ENCODE measurements at places on chromosomes 3 and 15.

DNA sequence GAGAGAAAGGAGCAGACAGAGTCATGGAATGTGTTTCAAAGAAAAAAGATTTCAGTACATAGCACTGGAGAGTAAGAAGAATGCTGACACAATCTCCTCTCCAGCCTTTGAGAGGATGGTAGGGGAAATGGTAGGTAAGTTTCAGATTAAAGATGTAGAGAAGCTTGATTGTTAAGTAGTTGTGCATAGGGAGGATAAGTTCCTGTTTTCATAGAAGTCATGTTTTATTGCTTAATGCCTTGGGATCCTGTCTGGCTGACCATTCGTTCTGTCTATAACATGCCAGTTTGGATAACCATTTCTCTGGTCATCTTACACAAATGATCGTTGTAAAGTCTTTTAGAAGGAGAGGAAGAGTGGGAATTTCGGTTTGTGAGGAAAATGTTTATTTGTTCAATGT lies 95.7 kb upstream of the IGSF10 start:
- DNase-seq, result no peak
- no peaks in the 10 kb centered on the region for H3K27me3 ChIP-seq
- no peaks in the 10 kb centered on the region for H3K4me1 ChIP-seq
- H3K4me3 ChIP-seq, result no peak overlapping the region

GRCh38 chr3:153973722-153974265 lies 147.4 kb upstream of the ARHGEF26 start:
- no peaks in the 10 kb centered on the region for H3K4me1 ChIP-seq
- H3K4me3 ChIP-seq, result no peak overlapping the region
- H3K27me3 ChIP-seq, result no peaks in the 10 kb centered on the region
- H3K36me3 ChIP-seq, result no peaks in the 10 kb centered on the region
- DNase-seq, result no peak
- no peak overlapping the region for H3K27ac ChIP-seq

- H3K36me3 ChIP-seq, result no peaks in the 10 kb centered on the region
- peaks cover 2% of the 10 kb centered on the region for H3K4me1 ChIP-seq
- no peak for DNase-seq
- peak overlapping the region; percentile 35 for H3K27ac ChIP-seq
Observed at GRCh38 chr3:45654397-45654944, 34.7 kb upstream of the SACM1L start.

DNA sequence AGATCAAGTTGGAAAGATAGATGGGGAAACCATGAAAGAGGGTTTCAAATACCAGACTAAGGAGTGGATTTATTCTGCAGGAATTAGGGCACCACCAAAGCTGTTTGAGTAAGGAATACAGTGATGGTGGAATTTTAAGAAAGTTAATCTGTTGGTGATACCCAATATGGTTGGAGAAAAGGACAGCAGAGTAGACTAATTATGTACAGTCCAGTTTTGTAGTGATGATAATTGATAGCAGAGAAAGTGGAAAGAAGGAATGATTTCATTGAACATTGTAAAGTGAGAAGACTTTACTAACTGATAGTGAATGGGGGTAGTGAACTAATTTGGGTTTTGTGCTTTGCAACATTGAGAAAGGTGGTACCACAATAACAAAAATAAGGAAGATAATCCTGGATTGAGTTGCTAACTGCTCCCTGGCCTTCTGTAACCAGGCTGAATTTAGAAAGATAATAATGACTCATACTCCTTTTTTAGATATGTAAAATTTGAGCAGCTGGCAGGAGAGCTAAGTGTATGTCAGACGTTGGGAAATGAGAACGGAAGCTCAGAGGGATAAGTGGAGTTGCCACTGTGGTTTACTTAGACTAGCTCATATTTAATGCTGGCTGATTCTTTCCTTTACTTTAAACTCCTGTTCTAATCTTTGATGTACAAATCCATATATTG lies 16.9 kb downstream of the TCAIM start:
- H3K4me3 ChIP-seq, result no peak overlapping the region
- peaks cover 1% of the 10 kb centered on the region for H3K36me3 ChIP-seq
- H3K4me1 ChIP-seq, result peaks cover 20% of the 10 kb centered on the region
- H3K27me3 ChIP-seq, result no peaks in the 10 kb centered on the region
- DNase-seq, result no peak
- peak overlapping the region; percentile 57 for H3K27ac ChIP-seq

DNA sequence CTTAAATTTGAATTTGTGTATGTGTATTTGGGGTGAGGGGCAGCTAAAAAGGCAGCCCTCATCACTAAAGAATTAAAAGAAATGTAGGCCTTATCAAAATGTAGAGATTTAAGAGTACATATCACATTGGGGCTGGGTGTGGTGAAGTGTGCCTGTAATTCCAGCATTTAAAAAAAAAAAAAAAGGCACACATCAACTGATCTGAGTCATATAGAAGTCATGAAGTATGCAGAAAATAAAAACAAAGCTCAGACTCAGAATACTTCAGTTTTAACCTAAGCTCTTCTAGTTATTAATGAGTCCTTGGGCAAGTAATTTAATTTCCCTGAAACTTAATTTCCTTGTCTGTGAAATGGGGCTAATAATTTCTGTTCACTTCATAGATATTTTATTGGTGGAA lies 31.6 kb downstream of the SLC24A1 start:
- H3K4me1 ChIP-seq, result no peaks in the 10 kb centered on the region
- H3K27ac ChIP-seq, result no peak overlapping the region
- no peak for DNase-seq
- H3K27me3 ChIP-seq, result no peaks in the 10 kb centered on the region
- no peak overlapping the region for H3K4me3 ChIP-seq

DNA sequence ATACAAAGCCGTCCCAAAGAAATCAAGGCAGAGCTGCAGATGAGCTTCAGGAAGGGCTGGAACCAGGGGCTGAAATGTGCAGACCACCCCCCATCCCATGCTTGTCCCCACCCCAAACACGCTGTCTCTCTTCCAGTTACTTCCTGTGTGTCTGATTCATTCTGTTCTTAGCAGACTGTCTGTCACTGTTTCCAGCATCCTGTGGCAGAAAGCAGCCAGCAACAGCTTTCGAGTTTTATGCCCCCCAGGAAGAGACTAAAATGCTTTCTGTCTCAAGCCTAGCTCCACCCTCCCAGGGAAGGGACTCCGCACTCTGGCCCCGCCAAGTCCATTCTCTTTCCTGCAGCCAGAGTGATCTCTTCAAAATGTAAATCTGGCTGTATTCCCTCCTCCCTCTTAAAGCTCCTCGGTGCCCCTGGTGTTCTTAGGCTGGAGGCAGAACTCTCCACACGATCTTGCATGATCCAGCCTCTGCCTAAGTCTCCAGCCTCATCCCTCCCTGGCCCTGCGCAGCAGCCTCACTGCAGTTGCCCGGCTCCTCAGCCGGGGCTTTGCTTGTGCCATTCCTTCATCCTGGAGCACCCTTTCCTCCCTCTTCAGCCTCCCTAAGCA lies 41.5 kb downstream of the HRH1 start:
- no peak overlapping the region for H3K27ac ChIP-seq
- no peaks in the 10 kb centered on the region for H3K27me3 ChIP-seq
- H3K36me3 ChIP-seq, result no peaks in the 10 kb centered on the region
- H3K4me3 ChIP-seq, result no peak overlapping the region
- no peak for DNase-seq
- no peaks in the 10 kb centered on the region for H3K4me1 ChIP-seq

GRCh38 chr3:11290743-11291680 lies 18.8 kb downstream of the ATG7 start:
- no peaks in the 10 kb centered on the region for H3K27me3 ChIP-seq
- no peak overlapping the region for H3K4me3 ChIP-seq
- no peak for DNase-seq

DNA sequence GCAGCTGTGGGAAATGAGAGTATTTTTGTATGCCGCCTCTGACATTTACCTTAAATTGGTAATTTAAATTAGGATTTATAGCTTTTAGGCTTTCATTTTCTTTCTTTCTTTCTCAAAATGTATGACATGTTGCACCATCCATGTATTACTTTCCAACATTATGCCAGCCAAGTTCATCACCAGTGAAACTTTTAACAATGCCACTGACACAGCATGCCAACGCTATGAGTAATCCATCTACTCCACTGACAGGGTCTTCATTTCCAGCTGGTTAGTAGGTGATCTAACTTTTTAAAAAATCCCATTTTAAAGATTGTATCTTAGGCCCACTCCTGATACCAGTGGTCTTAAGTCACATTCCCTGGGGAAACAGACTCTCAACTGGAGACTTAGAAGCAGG lies 21.8 kb upstream of the CLDN16 start:
- no peaks in the 10 kb centered on the region for H3K27me3 ChIP-seq
- H3K27ac ChIP-seq, result no peak overlapping the region
- no peak for DNase-seq
- no peak overlapping the region for H3K4me3 ChIP-seq
- H3K4me1 ChIP-seq, result no peaks in the 10 kb centered on the region

GRCh38 chr3:32240159-32240545 lies 1.7 kb downstream of the CMTM8 start:
- H3K4me1 ChIP-seq, result peaks cover 62% of the 10 kb centered on the region
- H3K4me3 ChIP-seq, result peak overlapping the region; percentile 93
- no peak for DNase-seq
- no peak overlapping the region for H3K27ac ChIP-seq
- no peaks in the 10 kb centered on the region for H3K36me3 ChIP-seq

DNA sequence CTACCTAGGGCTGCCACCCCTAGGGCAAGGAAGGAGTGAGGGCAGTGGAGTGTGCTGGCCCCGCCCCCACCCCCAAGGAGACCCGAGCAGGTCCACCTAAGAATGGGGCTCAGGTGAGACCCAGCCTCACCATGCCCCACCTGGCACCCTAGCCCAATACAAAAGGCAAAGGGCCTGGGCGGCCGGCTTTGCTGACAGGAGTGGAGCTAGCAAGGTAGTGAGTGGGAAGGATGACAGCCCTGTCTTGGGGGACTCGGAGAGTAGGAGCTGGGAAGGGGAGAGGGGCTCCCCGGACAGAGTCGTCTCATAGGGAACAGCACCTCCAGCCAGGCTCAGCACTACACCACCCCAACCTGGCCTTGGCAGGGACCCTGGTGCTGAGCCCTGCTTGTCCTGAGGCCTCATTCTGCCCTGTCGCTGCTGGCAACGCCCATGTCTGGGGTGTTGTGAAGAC lies 12.1 kb downstream of the C15orf39 start:
- no peak overlapping the region for H3K4me3 ChIP-seq
- H3K4me1 ChIP-seq, result no peaks in the 10 kb centered on the region
- DNase-seq, result no peak
- H3K27me3 ChIP-seq, result no peaks in the 10 kb centered on the region

GRCh38 chr15:100941536-100941935 lies 22.4 kb downstream of the LRRK1 start:
- no peak for DNase-seq
- H3K27ac ChIP-seq, result no peak overlapping the region
- peaks cover 3% of the 10 kb centered on the region for H3K27me3 ChIP-seq
- no peaks in the 10 kb centered on the region for H3K36me3 ChIP-seq

GRCh38 chr15:51450001-51450400 lies 108.5 kb downstream of the GLDN start:
- no peaks in the 10 kb centered on the region for H3K27me3 ChIP-seq
- no peaks in the 10 kb centered on the region for H3K4me1 ChIP-seq
- H3K36me3 ChIP-seq, result no peaks in the 10 kb centered on the region
- H3K27ac ChIP-seq, result no peak overlapping the region

DNA sequence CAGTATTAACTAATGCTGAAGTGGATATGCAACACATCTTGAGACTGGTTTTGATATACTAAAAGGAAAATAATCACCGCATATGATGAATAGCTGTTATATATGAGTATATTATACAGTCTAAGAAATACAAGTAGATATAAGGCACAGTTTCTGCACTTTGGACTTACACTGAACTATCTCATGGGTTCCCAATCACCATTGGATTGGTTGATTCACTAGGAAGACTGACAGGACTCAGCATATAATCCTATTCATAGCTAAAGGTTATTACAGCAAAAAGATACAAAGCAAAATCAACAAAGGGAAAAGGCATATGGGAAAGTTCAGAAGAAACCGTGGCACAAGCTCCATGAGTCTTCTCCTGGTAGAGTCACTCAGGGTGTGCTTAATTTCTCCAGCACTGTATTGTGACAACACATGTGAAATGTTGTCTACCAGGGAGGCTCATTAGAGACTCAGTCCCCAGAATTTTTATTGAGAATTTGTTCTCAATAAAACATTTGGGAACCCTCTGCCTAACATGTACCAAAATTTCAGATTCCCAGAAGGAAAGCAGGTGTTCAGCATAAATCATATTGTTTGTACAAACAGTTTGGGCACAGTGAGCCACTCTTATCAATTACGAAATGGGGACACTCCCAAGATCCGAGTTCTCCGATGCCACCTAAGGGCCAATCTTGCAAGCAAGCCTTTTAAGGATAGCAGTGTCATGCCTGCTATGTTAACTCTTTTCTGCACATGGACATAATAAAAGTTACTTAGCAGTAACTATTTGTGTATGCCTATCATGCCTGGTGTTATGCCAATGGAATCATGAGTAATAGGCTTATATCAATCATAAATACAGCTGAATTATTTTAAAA lies 26.8 kb downstream of the CMC1 start:
- no peak for DNase-seq
- H3K36me3 ChIP-seq, result no peaks in the 10 kb centered on the region
- H3K4me1 ChIP-seq, result no peaks in the 10 kb centered on the region
- H3K4me3 ChIP-seq, result no peak overlapping the region

DNA sequence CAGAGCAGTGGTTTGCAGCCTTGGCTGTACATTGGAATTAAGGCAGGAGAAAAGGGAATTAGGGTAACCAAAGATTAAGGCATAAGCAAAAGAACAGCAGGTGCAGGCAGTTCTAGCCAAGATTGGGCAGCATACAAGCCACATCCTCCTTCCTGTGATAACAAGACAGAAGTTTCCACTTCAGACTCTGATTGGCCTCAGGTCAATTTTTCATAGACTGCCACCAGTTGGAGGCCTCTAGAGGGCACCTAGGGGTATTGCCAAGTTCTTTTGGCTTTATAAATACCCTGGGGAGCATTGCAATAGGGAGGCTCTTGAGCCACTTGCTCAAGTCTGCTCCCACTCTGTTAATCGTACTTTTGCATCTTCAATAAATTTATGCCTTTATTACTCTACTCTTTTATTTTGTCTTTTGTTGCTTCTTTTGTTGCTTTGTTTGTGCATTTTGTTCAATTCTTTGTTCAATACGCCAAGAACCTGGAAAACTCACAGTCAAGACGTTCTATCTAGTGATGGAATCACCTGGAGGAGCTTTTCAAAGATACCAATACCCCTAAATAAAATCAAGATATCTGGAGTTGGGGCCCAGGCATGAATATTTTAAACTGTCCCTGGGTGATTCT lies 32.2 kb upstream of the FMN1 start:
- H3K4me3 ChIP-seq, result no peak overlapping the region
- H3K27me3 ChIP-seq, result no peaks in the 10 kb centered on the region
- H3K4me1 ChIP-seq, result no peaks in the 10 kb centered on the region
- no peak for DNase-seq
- no peak overlapping the region for H3K27ac ChIP-seq
